Substantia nigra (tissue), 51 donors: ENCODE measurements at places on chromosomes 12 and 14.

DNA sequence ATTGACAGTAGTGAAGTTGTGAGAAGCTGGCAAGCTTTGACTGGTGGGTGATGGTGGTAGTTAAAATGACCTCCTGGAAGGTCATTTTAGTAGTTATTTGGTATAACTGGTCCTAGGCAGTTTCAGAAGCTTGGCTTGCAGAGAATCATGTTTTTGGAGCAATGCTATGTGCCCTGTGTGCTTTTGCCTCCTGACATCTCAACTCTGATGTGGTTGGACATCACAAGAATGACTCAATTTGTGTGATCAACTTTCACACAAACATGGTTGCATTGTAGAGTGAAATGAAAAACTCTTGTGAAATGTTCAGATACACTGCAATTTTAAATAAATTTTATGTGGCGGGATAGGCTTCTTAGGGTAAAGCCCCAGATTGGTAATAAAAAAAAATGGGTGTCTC lies 8.3 kb upstream of the ABCD2 start:
- no peak for DNase-seq

DNA sequence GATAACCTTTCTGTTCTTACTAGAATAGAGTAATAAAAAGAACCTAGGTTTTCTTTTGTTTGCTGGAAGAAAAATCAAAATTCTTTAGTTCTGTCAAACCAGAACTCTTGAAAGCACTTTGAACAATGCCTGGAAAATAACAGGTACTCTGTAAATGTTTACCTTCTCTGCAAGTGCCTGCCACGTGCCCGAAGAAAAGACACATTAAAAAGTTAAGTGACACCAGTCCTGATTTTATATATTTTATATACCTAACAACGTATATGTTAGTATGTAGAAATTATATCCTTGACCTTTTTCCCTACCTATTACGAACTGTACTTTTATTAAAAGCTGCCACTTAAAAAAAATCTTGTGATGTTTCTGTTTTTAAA lies 976 bp downstream of the THAP2 start:
- no peak for DNase-seq

GRCh38 chr14:20657216-20658211 lies 16.0 kb upstream of the OR6S1 start:
- DNase-seq = no peak

GRCh38 chr12:80954857-80955520 lies 17.3 kb upstream of the LIN7A start:
- no peak for DNase-seq

DNA sequence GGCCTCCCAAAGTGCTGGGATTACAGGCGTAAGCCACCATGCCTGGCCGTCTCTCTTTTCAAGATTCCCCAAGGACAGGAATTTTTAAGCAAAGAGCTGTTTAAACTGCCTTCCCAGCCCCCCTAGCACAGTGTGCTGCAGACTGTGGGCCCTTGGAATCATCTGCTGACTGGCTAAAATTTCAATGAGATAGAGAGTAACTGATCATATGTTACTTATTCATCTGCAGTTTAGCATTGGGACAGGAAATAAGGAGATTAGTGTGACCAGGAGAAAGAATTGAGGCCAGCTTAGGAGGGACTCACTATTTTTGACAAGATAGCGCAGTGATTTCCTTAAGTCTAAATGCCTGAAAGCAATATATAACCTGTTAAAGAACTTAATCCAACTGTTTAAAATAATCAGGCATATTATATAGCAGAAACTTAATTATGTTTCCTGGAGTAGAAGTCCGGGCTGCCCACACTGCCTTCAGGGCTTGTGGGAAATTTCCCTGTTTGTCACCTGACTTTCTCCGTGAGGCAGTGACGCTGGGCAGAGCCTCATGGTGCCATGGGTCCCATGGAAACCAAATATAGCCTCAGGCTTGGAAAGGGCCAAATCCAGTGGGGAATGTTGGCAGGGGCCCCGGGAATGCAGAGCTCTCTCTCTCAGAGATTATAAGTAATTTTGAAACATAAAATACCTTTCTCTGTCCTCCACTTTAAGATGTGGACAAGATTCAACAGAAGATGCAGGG lies 22.8 kb upstream of the CEBPE start:
- DNase-seq = no peak

DNA sequence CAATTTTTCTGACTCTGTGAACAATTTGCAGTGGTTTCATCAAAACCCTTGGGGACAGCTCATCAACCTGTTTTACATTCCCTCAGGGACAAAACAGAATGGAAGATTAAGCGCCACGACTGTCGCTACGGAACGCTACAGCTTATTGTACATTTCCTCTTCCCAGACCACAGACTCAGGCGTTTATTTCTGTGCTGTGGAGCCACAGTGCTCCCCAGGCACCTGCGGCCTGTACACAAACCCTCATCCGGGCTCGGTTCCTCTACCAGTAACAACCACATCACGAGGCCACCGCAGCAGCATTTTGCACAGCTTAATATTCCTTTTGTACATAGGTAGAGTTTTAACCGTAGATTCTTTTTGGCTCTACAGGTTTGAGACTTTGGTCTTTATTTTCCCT lies 397.4 kb upstream of the OR4E1 start:
- DNase-seq = no peak
